Uterus (tissue), 4 donors: ENCODE measurements at places on chromosomes 3 and 15.

GRCh38 chr15:71364117-71364584, 248.9 kb downstream of the THSD4 start:
- no peak for DNase-seq

DNA sequence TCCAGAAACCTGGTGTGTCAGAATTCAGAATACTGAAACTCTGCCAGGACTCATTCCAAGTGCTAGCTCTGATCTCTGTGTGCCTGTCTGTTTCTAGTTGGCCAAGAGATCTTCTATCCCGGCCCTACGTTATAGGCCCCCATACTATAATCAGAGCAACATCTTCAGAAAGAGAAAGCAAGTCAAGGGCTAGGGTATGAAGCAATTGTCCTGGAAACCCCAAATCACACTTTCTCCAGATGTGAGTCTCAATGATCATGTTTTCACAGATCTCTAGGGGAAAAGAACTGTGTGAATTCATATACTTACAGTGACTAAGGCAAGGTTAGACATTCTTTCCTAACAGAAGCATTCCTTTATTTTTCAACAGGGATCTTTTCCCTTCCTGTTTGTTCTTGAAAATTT, 309.7 kb downstream of the SLC9A9 start:
- no peak for DNase-seq

DNA sequence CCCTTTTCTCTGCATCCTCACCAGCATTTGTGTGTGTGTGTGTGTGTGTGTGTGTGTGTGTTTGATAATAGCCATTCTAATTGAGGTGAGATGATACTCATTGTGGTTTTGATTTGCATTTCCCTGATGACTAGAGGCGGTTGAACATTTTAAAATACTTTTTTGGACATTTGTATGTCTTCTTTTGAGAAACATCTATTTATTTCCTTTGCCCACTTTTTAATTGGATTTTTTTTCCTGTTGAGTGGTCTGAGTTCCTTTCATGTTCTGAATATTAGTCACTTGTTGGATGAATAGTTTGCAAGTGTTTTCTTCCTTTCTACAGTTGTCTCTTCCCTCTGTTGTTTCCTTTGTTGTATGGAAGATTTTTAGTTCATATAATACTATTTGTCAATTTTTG, 54.3 kb upstream of the THSD4 start:
- DNase-seq = no peak

GRCh38 chr15:64948916-64949315, 37.2 kb downstream of the ANKDD1A start:
- DNase-seq = no peak

DNA sequence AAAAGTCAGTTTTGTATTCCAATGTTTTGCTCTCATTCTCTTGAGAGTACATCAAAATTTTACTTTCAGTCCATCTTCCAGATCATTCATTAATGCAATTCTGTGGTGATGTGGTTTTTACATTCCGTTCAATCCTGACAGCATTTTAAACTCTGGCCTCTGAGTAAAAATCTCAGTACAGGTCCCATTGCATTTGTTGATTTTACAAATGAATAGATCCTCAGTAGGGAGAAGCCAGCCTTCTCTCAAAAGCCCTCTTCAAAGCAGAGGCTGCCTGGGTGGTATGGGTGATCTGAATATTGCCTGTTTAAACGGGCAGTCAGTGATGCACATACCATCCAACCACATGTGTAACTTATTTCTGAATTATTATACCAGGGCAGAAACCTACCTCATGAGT, 72.5 kb upstream of the TSC22D2 start:
- DNase-seq = no peak

GRCh38 chr15:43370310-43370974, 401 bp downstream of the ZSCAN29 start:
- no peak for DNase-seq

GRCh38 chr15:70964058-70964457, 71.4 kb downstream of the LRRC49 start:
- DNase-seq = no peak

DNA sequence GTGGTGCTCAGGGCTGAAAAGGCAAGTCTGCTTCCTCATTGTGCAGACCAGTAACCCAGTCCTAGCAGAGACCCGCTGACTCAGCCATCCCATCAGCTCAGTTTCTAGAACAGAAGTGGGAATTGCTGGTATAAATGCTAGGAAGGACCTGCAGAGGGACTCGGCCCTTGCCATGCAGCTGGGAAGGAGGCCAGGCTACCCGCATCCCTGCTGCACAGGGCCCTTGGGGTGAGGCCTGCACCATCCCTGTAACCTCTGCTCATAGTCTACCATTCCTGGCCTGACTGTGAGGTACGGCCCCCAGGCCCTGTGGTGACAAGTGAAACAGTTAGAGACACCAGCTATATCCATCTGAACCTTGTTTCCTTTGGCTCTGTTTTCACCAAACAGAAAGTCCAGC, 23.5 kb downstream of the RAB6B start:
- DNase-seq = no peak

DNA sequence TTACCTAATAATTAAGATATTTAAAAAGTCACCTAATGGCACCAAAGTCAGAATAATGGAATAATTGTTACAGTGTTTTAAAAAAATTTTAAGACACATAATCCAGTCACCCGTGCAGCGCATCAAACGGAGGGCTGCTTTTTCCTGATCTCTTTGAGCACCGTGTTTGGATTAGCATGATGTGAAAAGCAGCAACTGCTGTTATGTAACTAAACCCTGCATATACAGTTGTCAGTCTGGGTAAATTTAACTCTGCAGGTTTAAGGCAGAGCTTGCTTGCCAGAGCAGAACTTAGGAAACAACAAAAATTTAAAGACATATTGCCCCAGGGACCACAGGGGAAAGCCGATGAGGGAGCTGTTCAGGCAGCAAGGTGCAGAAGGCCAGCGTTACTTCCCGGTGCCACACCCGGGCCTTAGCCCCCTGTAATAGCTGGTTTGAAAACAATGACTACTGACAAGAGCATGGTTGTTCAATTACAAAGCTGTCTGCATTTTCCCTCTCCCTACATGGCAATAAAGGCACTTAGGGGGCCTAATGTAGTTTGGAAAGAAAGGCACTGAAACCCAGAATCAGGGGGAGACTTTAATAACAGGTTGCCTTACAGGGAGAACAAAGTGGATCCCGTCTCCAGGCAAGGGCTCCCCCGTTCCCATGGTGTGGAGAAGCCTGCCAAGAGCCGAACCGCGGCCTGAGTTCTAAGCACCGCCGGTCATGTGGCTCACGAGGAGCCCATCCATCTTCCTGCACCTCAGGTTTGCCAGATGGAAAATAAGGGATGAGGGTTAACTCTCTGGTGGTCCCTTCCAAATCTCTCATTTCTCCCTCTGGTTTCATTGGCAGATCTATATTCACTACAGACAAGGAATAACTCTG, 32.2 kb downstream of the RORA start:
- DNase-seq = no peak

GRCh38 chr3:194203482-194204041, 67.6 kb downstream of the HES1 start:
- DNase-seq = no peak

GRCh38 chr15:61651267-61651666, 409.0 kb downstream of the VPS13C start:
- no peak for DNase-seq

DNA sequence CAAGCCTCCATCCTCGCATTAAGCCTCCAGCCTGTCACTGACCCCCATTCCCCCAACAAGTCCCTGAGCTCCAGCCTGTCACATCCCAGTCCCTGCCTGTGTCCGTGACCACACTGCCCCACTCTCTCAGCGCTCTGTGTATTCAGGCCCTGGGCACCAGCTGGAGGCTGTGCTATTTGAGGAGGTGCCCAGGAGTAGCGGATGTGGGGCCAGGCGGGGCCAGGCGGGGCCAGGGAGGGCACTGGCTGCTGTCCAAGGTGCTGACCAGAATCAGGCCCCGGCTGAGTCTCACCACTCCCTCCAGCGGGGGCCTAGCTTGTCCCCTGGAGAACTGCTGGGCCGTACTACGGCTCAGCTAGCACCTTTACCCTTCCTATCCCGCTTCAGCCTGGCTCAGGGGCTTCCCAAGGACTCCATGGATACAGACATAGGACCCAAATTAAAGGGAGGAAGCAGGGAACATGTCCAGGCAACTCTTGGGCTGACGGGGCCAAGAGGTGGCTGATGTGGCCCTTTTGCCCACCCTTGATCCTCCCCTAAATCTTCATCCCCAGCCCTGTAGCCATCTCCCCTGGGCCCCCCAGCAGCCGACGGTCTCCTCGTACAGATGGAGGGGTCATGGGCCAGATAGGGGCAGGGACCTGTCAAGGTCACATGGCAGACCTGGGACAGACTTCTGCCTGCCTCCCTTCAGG, 1.1 kb downstream of the HHATL start:
- DNase-seq = no peak

GRCh38 chr3:39126532-39127071, 19.1 kb downstream of the TTC21A start:
- peak; percentile 51 for DNase-seq

GRCh38 chr3:37823189-37823588, 38.5 kb upstream of the CTDSPL start:
- no peak for DNase-seq

DNA sequence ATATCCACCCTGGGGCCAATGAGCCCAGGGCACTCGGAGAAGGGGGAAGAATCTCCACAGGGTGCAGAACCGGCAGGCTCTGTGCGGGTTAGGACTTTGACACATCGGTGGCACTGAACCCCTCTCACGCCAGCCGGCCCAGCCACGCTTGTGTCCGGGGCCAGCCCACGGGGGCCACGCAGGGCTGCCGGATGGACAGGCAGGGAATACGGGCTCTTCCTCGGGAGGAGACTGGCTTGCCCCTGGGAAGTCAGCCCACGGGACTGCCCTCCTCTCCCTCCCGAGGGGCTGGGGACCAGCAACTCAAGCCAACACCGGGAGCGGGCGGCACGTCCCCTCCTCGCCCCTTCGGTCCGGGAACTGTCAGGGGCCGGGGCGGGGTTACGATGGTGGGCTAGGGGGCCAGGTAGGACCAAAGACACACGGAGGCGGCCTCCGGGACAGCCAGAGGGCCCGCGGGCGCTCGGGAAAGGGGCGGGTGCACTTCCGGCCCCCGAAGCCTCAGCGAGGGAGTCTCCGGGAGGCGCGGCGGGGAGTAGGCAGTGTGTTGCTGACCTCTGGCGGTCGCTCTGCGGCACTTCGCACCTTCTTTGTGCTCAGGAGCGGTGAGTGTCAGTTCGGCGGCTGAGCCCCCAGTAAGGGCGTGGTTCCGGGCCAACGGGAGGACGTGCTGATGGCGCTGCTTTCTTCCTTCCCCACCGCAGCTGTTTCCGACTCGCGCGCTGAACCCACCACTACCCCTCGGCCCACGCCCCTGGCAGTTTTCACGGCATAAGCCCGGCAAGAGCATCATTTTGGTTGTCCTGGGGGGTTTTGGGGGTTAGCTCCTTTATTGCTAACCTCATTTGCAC, 5.1 kb upstream of the CYP8B1 start:
- peak; percentile 86 for DNase-seq

- DNase-seq = no peak
Measured at GRCh38 chr3:45064512-45065372, 38.6 kb downstream of the CLEC3B start.

- no peak for DNase-seq
Measured at GRCh38 chr3:71225002-71225684, 358.4 kb downstream of the FOXP1 start.

GRCh38 chr15:79981831-79982455, 10.9 kb upstream of the BCL2A1 start:
- no peak for DNase-seq

DNA sequence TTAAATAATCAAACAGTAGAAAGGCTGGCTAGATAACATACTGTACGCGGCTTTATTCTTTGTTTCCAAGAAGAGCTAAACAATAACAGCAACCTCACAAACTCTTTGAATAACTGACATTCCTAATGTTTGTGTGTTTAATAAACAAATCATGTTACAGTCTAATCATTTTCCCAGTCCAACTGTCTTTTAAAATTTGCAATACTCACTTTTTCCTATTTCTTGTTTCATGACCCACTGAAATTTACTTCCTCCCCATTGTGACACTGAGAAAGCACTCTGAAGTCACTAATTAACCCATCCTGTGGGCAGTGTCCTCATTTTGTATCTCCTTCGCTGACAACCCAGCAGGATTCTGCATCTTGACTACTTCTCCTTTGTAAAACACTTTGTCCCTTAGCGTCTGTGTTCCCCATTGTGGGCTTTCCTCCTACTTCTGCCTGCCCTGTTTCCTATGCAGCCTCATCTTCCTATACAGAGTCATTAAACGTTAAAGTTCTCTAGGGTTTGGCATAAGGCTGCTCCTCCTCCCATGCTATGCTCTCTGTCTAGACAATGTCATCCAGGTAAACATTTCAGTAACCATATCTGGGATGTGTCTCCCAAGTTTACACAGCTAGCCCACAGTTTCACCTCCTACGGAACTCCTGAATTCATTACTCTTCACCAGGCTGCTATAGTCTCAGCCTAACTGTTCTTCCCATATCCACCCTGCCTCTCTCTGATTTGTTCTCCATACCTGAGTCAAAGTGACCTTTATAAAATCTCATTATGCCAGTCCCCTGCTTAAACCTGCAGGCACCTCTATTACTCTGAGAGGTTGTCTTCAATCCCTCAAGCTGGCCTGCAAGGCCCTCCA, 148.9 kb downstream of the GREM1 start:
- DNase-seq = no peak

DNA sequence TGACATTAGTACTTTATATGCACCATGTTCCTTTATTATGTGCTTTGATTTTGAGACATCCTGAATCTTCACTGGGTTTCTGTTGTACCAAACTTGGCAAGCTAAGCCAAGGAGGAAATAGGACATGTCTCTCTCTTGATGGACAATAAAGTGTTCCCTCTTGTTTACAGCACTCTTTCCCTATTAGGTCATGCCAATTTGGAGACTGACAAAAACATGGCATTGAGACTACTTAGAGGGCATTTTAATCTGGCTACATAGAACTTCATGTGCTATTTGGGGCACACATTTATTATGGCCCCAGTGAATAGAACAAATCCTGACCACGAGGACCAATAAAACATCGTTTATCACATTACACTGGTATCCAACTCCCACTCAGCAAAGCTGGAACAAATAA, 85.3 kb upstream of the TNFSF10 start:
- no peak for DNase-seq

DNA sequence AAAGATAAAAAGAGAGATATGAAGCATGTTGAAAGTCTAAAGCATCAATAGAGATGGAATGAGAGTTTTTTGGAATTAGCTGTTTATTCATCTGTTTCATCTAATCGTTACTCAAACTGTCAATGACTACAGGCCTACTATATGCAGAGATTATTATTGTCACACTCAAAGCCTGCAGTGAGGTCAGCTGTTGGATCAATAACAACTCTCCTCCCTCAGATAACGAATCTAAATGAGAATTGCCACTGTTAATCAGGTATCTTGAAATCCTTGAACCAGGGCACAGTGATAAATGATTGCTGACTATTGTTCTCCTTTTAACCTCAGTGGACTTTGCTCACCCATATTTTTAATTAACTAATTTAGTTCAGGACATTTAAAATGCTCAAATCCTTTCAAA, 192.3 kb upstream of the SGO1 start:
- DNase-seq = no peak

DNA sequence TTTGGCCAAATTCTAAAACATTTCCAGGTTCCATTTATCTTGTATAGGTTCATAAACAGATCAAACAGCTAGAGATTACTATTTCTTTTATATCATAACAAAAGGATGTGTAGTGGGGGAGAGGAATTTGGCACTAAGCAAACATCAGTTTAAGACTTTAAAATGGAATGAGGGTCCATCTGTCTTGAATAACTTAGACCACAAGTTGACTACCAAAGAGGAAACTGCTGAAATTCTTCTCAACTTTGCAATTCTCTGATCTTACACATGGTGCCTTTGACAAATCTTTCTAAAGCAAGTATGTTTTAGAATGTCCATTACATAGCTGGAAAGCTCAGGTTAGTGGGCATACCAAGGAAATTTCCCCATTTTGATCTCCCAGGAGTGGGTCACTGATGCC, 140.5 kb upstream of the ADAMTS9 start:
- no peak for DNase-seq

GRCh38 chr15:49242820-49243219, 72.8 kb downstream of the GALK2 start:
- no peak for DNase-seq
